ENCODE measurements at places on chromosomes 7 and 10.

DNA sequence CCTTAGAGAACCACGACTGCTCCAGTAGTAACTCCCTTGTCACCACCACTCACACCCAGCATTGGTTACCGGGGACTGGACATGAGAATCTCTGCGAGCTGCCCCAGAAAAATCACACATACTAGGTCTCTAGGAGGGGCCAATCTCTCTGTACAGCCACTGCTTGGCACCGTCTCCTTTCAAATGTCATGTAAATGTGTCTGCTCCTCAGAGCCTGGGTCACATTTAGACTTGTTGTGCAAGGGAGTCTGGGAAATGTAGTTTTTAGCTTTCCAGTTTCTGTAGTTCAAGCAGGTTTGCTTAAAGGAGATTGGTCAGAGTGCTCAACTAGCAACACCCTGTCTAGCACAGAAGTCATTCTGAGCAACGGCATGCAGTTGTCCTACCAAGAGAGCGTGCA lies 60.0 kb downstream of the CHN2 start:
- DNase-seq = no peak

DNA sequence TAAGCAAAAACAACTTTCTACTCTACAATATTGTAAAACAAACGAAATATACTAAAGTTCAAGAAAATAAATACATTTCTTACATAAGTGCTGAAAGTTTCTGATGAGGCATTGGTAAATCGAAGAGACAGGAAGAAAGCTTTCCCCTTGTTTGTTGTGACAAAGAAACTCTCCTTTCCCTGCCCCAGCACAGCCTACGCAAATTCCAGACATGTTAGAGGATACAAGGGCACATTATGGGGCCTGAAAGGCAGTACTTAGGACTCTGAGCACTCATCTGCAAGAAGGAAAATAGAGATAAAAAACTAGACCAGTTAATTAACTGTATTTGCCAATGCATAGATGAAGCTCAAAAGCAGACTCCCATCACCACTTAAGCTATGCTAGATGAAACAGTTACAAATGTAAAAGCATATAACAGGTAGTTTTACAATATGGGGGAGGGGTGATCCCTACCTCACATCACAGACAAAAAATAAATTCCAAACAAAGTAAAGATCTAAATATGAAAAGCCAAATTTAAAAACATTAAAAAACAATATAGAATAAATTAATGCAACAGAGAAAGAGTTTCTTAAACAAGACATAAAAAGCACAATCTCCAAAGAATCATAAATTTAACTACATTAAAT lies 21.8 kb downstream of the ARHGAP19 start:
- no peak for DNase-seq

- DNase-seq = no peak
Observed at GRCh38 chr10:50286517-50286916, 35.2 kb upstream of the ASAH2 start.

GRCh38 chr10:6072215-6072934 lies 10.2 kb upstream of the IL2RA start:
- no peak for DNase-seq

Measured in CD4-positive, alpha-beta T cell treated with Interleukin-6 for 4 hours (primary cell).